ENCODE measurements at places on chromosomes 3 and 15.

GRCh38 chr15:48479751-48480150, 148.5 kb downstream of the DUT start:
- DNase-seq, result no peak

DNA sequence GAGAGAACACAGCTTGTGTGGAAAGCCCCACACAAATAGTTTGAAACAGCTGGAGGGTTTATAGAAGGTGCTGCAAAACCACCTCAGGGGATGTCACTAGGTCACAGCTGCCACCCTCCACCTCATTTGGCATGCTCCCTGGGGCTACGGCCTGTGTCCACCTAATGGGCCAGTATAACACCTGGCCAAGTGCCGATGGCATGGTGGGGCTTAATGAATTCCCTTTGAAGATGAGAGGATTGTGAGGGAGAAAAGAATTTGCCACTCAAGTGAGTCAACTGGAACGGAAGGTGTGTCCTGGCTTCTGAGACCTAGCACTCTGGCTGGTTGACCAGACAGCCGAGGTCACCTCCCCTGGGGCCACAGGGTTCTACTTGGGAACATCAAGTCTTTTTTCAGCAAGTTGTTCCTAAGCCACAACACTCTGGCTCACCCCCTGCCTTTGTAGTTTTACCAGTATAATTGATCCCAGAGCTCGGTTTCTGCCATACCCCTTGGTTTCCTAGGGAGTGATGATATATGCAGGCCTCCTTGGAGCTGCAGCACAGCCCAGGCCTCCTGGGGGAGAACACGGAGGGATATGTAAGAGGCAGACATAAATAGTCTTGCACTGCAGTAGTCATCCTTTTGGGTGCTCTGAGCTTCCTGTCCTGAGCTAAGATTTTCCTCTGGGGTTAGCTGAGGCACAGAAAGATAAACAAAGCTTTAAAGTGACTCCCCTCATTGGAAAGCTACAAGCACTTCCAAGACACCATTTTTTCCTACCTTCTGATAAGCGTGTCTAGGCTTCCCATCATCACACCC, 178.2 kb upstream of the LPP start:
- DNase-seq, result no peak

DNA sequence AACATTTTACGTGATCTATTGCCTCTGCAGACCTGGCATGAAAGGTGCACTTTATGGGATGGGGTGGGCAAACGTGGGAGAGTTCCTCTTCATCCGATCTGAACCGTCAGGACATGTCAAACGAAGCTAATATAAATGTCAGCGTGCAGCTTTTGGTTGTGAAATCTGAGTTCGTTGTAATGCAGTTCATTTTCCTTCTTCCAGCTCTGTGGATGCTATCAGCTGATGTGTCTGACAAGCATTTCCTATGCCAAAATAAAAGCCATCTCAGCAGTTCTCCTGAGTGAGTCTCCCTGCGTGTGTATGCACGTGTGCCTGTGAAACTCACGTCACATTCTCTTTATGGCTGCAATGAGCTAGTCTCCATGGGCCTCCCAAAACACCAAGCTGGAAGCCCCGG, 512.3 kb downstream of the MCTP2 start:
- DNase-seq, result no peak

GRCh38 chr3:72093270-72093991, 308.5 kb upstream of the PROK2 start:
- DNase-seq, result no peak

GRCh38 chr3:25945836-25946235, 155.9 kb downstream of the OXSM start:
- no peak for DNase-seq
